Dermis lymphatic vessel endothelial cell (primary cell): ENCODE measurements at places on chromosomes 3 and 15. TPM values are rescaled to one million over a fixed set of nuclear protein-coding genes. Genes with fewer than 3 reads are reported as not detected.

The MEGF11 gene
- not detected in 2 replicates for total RNA-seq

The CNTN3 gene
- 0.22 TPM in 1 of 2 replicates, not detected in the other for total RNA-seq

The ANKRD63 gene
- total RNA-seq: not detected in 2 replicates

The LRRIQ4 gene
- 0.09 TPM in 1 of 2 replicates, not detected in the other for total RNA-seq

The GOLGA8B gene
- total RNA-seq: 9.5 and 18.9 TPM in 2 replicates

The P2RY14 gene
- total RNA-seq: not detected in 2 replicates

The PGBD4 gene
- 1.1 and 1.2 TPM in 2 replicates for total RNA-seq

The ZBBX gene
- total RNA-seq: not detected in 2 replicates

The CCDC12 gene
- total RNA-seq: 29.8 and 30.3 TPM in 2 replicates

The CACNA2D2 gene
- total RNA-seq: under 0.01 TPM in 1 of 2 replicates, not detected in the other

The GNAT1 gene
- total RNA-seq: not detected in 2 replicates

The STRC gene
- total RNA-seq: 0.09 TPM in 1 of 2 replicates, not detected in the other

The PRSS50 gene
- not detected in 2 replicates for total RNA-seq

The RPL39L gene
- total RNA-seq: 11.3 and 20.4 TPM in 2 replicates

The SPINT1 gene
- 0.33 and 0.34 TPM in 2 replicates for total RNA-seq

The ADAMTSL3 gene
- total RNA-seq: 25.6 and 28.8 TPM in 2 replicates

The DUOXA2 gene
- not detected in 2 replicates for total RNA-seq

The CCDC71 gene
- 16.1 and 16.4 TPM in 2 replicates for total RNA-seq

The FES gene
- 41.3 and 47.0 TPM in 2 replicates for total RNA-seq

The PTX3 gene
- total RNA-seq: 199 and 213 TPM in 2 replicates

The TMEM212 gene
- not detected in 2 replicates for total RNA-seq

The CTXN2 gene
- not detected in 2 replicates for total RNA-seq

The C2CD4B gene
- total RNA-seq: 15.6 and 20.8 TPM in 2 replicates

The CYB561D2 gene
- total RNA-seq: 13.6 and 17.6 TPM in 2 replicates

The FRMD4B gene
- total RNA-seq: 47.2 and 67.5 TPM in 2 replicates

The ARGFX gene
- not detected in 2 replicates for total RNA-seq

The PFN2 gene
- total RNA-seq: 7.2 and 10.8 TPM in 2 replicates

The HTR3D gene
- total RNA-seq: not detected in 2 replicates

The C3orf70 gene
- 5.4 and 9.9 TPM in 2 replicates for total RNA-seq

The ISG20 gene
- 26.8 and 66.4 TPM in 2 replicates for total RNA-seq

The CDC25A gene
- total RNA-seq: 4.3 and 5.0 TPM in 2 replicates

The CLDN1 gene
- total RNA-seq: under 0.01 and 0.22 TPM in 2 replicates

The PLA1A gene
- total RNA-seq: 2.8 and 7.3 TPM in 2 replicates

The TBC1D23 gene
- total RNA-seq: 35.3 and 40.9 TPM in 2 replicates

The CLDN11 gene
- total RNA-seq: 47.5 and 90.1 TPM in 2 replicates

The TRIM42 gene
- total RNA-seq: not detected in 2 replicates

The CCDC66 gene
- total RNA-seq: 8.0 and 12.6 TPM in 2 replicates

The AP3B2 gene
- not detected in 2 replicates for total RNA-seq

The FOXB1 gene
- total RNA-seq: not detected in 2 replicates

The RAB6B gene
- total RNA-seq: 0.87 and 1.0 TPM in 2 replicates

The SLTM gene
- total RNA-seq: 47.6 and 71.0 TPM in 2 replicates

The TMEM108 gene
- 0.09 TPM in 1 of 2 replicates, not detected in the other for total RNA-seq

The GOLGA6D gene
- total RNA-seq: under 0.01 TPM in 1 of 2 replicates, not detected in the other

The CSTA gene
- not detected in 2 replicates for total RNA-seq

The LRCH3 gene
- total RNA-seq: 51.7 and 63.0 TPM in 2 replicates

The BRPF1 gene
- total RNA-seq: 14.6 and 19.1 TPM in 2 replicates

The FBN1 gene
- 129 and 130 TPM in 2 replicates for total RNA-seq

The UROC1 gene
- under 0.01 TPM in 1 of 2 replicates, not detected in the other for total RNA-seq

The HRG gene
- total RNA-seq: not detected in 2 replicates

The FAH gene
- total RNA-seq: 3.8 and 6.0 TPM in 2 replicates

The SMCO1 gene
- not detected in 2 replicates for total RNA-seq

The FANCD2OS gene
- total RNA-seq: not detected in 2 replicates

The P3H2 gene
- total RNA-seq: 15.8 and 20.6 TPM in 2 replicates

The LMAN1L gene
- not detected in 2 replicates for total RNA-seq
